Kidney glomerular epithelial cell (primary cell): ENCODE measurements at places on chromosomes 13 and 19.

DNA sequence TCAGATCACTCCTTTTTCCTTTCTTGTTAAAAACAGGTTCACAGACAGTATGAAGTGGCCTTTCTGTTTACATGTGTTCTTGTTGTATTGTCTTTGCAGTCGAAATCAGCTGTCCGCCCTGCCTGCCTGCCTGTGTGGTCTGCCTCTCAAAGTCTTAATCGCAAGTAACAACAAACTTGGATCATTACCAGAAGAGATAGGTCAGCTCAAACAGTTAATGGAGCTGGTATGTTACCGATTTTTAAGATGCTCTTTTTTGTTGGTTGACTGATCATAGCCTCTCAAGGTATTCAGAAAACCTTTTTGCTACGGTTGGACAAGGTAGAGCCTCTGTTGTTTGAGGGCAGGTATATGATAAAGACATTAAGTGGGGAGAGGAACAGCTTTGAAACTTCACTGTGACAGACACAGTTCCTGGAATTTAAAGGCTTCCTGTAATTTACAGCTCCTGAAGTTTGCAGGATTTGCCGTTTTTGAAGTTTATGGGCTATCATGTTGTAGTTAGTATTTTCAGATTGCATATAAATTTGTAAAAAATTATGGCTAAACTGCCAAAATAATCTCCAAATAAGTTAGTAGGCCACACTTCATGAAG is 116.1 kb downstream of the LRCH1 start:
- DNase-seq = no peak

DNA sequence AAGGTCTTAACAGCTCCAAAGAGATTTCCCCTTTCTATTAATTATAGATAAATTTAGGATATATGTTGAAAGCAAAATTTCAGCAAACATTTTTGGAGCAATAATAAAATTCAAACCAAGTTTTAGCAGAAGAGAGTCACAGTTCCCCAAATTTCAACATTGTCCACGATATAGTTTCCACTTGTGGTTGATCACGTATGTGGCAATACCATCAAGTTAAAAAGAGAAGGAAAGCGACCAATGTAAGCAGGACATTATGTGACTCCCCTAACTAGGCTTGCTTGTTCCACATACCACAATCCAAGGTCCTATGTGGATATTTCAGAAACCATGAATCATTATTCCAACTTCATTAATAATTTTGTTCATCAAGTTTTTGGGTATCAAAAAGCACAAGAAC is 52.8 kb downstream of the ELF1 start:
- no peak for DNase-seq

DNA sequence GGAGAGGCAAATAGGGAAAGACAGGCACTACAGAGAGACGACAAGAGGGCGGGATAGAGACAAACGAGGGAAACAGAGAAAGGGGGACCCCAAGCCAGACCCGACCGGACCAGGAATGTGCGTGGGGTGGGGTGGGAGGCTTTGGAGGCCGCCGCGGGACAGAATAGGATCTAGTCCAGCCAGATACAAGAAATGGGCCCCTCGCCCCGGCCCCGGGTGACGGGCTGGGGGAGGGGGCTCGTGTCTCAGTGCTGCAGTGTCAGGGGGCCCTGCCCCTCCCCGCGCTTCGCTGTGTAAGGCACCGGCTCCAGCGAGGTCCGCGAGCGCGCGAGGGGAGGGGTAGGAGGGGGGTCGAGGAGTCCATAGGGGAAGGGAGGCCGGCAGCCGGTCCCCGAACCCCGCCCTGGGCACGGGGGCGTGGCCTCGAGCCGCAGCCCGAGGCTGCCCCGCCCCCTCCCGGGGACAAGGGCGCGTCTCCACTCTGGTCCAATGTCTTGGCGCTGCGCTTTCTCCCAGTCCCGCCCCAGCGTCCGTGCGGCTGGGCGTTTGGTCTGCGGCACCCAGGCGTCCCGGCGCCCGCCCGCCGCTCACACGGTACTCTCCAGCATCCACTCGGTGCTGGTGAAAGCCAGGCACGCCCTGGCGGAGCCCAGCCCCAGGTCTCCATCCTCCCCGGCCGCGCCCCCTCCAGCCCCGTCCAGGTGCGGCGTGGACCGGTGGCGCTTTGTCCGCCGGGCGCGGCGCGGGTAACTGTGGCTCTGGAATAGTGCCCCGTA is 11.0 kb downstream of the IFNL1 start:
- DNase-seq = no peak

- DNase-seq = no peak
Observed at GRCh38 chr19:52070496-52070895, 21.9 kb upstream of the ZNF432 start.

GRCh38 chr13:112012016-112012704 is 54.8 kb upstream of the SOX1 start:
- DNase-seq = no peak

DNA sequence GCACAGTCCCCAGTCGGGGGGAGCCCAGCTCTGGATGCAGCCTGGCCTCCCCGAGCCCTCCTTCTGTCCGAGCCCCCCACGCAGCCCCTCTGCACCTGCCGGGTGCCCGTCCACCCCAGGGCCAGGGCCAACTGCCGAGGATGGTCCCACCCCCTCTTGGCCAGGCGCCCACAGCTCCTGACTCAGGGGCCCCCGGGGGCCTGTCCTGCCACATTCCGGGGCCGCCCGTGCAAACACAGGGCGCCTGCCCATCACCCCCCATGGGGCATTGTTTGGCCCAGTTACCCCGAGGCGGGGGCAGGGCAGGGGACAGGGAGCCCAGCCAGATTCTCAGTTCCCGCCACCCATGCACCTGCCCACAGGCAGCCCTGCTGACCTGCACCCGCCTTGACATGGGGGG is 5.3 kb upstream of the TCF3 start:
- no peak for DNase-seq

DNA sequence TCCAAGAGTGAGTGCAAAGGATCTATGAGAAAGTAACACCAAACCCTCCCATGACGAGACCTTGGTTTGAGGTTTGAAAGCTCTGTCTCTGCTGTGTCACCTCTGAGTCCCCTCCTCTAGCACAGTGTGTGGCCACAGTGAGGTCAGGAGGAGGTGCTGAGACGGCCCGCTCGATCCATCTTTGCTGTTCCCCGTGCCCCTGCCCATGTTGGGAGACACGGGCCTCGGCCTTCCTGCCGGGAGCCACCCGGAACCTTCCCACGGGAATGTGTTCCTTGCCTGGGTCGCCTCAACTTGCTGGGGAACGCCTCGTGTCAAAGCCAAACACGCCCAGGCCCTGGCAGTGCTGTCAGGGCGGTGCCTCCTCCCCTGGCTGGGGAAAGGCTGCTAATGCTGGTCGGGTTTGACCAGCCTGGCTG is 10.1 kb downstream of the NANOS3 start:
- DNase-seq = no peak

- DNase-seq = no peak
Observed at GRCh38 chr19:7177926-7178325, 108.4 kb downstream of the ZNF557 start.

- no peak for DNase-seq
Observed at GRCh38 chr19:6374161-6374709, 1.5 kb downstream of the PSPN start.

DNA sequence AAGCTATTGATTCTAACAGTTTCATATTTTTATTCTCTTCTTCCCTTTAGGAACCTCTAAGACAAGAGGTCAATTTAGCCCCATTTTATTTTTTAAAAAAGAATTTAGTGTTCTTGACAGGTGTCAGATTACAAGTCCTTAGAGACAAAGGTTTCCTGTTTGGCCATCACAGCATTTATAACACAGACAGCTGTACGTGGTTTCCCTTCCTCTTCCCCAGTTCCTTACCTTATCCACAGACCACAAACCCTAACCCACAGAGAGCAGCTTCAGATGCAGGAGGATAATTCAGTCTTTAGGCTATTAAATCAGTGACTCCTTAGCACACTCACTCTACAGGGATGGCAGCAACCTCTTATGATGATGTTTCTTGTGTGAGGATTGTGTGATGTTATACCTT is 1210.1 kb downstream of the DIAPH3 start:
- no peak for DNase-seq

GRCh38 chr13:23770973-23771372 is 118.2 kb downstream of the MIPEP start:
- DNase-seq = no peak

DNA sequence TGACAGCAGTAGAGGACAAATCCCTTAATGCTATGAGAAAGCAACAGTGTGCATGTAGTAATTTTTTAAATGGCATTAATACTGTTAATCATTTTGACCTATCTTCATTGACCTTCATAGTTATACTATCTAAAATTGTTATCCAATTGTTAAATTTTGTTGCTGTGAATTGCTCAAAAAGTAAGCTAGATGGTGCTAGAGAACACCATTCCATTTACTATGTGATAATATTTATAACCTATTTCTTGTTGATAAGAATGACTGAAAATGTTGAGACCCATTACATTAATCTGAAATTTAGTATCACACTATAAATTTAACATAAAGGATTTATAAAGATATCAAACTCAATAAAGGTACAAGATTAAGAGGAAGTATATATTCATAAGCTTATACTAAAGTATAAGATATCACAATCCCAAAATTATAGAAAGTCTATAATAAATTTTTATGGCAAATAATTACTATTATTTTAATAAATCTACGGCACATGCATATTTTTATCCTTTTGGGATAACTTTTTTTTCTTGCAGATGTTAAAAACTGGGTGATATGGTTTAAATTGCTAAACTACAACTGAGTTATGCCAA is 1573.3 kb downstream of the PCDH9 start:
- DNase-seq = peak; percentile 11

- DNase-seq = no peak
Observed at GRCh38 chr13:76339649-76340048, 546.6 kb downstream of the KCTD12 start.

- DNase-seq = no peak
Observed at GRCh38 chr13:100338275-100338674, 249.4 kb downstream of the PCCA start.

- DNase-seq = no peak
Observed at GRCh38 chr13:40306817-40307216, 359.6 kb downstream of the FOXO1 start.
